ENCODE measurements at places on chromosomes 5 and 9. TPM values are rescaled to one million over a fixed set of nuclear protein-coding genes. Genes with fewer than 3 reads are reported as not detected.

The KCNV2 gene
- not detected for total RNA-seq

The RGP1 gene
- 52.0 TPM for total RNA-seq

The WASHC1 gene
- 8.8 TPM for total RNA-seq

The KCNT1 gene
- total RNA-seq, result 0.08 TPM

The AK8 gene
- total RNA-seq, result 0.59 TPM

The SOHLH1 gene
- total RNA-seq, result not detected

The GLE1 gene
- 44.5 TPM for total RNA-seq

The ACOT12 gene
- not detected for total RNA-seq

The LRRC14B gene
- not detected for total RNA-seq

- DNase-seq, result no peak
Measured at GRCh38 chr5:52789851-52790250, 2.1 kb downstream of the ITGA1 start.

DNA sequence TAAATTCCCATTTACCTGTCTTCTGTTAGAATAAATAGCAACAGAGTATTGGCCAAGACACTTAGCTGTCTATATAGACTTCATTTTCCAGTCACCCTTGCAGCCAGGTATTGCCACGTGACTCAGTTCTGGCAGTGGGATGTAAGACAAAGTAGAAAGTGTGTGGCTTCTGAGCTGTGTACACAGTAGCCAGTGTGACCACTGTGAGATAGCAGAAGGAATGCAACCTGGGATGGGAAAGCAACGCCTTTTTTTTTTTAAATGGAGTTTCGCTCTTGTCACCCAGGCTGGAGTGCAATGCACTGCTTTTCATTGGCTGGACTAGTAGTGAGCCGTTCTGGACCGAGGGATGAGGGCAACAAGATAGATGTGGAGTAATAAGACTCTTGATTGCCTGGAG lies 64.5 kb upstream of the UBTD2 start:
- no peak for DNase-seq

DNA sequence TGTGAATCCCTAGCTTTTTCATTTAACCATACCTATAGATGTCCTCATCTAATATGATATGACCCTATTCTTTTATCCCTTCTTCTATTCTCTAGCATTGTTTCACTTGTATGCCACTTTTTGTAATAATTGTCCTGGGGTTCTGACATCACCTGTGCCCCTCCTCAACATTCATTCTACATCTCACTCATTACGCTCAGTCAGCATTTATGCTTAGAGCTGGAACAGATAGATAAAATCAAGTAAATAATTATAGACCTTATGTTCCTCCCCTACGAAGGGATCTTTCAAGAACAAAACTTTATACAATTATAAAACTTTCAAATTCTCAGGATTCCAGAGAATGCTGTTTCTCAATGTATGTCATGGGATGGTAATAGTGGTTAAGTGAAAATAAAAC lies 18.0 kb downstream of the GABRA6 start:
- DNase-seq, result no peak

- no peak for DNase-seq
Measured at GRCh38 chr9:130664251-130665028, at the start of gene PRDM12. PRDM12 (plus strand) TSS chr9:130664594; CDS start chr9:130664654, 60 bp downstream.

- no peak for DNase-seq
Measured at GRCh38 chr9:70177121-70177520, 81.7 kb upstream of the SMC5 start.

DNA sequence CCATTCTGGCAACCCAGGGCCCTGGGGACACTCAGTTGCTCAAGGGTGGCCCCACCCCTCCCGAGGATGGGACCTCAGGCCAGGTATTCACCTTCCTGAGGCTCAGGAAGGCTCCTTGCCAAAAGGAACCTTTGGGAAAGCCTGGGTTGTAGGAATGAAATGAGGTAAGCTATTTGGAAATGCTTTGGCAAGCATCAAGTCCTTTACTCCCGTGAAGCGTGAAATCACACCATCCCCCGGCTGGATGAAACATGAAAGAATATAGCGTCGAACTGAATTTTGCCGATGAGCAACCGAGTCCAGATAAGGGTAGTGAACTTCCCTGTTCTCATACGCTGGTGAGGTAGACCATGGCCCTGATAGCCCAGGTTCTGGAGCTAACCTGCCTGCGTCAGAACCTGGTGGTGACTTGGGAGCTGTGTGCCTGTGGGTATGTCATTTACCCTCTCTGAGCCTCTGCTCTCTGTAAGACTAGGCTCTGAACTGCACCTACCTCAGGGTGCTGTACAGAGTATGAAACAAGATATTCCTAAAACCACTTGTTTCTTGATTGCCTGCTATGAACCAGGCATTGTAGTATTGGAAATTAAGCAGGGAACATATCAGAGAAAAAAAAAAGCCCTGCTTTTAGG lies 105.3 kb upstream of the BOD1 start:
- no peak for DNase-seq

DNA sequence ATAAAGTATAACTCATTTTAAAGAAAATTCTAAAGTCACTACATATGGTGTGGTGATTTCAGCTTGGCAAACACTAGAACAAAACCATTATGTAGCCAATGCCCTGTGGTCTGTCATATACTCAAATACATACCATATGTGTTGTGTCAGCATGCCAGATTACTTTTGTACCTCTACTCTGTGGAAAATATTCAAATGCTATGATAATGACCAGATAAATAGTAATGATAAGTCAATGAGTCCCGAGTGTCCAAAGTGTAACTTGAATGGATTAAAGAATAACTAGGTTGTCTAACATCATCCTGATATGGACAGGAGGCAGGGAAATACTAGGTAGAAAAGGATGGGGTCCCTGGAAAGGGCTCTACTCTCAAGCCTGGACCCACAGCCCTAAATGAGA lies 58.0 kb upstream of the IL6ST start:
- DNase-seq, result no peak

DNA sequence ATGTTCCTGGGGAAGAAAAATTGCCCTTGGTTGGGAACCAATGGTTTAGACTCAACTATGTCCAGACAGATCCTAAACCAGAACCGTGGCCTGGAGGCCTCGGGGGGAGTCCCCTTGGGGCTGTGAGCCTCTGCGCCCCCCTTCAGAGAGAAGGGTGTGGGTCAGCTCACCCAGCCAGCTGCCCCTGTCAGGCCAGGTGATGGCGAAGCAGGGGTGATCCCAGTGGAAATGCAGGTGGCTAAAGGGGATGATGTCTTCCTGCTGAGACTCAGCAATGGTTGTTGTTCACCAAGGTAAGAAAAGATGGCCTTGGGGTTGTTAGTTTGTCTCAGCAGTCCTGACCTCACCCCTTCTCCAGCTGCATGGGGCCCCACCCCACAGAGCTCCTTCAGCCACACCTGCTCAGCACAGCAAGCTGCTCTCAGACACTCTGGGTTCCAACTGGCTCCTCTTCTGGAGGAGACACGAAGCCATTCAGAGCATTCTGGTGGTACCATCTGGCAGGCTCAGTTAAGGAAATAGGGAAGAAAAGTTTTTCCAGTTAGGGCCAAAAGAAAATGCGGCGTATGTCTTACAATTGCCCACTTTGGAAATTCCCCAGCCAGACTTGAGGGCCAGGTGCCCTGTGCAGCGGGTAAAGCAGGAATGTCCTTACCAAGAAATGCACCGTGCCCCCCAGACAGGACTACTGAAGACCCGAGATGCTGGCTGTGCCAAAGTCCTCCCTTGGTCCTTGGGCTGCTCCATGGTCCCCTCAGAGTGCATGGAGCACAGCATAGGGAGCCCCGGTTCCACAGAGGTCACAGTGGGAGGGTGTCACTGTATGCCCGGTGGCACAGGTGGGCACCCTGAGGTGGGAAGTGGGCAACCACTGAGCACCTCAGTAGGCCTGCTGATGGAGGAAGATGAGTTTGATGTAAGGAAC lies 90.2 kb downstream of the NSUN2 start:
- peak; percentile 9 for DNase-seq

DNA sequence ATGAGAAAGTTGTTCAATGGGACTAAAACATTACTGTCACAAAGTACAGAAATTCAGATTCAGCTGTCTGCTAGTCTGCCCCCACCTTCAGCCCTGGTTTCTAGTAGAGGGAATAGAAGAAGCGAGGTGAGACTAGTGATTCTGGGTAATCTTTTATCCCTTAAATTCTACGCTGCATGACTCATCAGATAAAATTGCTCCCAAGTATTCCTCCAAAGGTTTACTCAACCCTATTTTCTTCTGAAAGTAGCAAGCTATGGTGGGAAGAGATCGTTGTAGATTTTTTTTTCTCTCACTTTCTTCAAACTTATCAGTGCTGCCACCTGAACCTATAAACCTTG lies 318.9 kb upstream of the RIOK2 start:
- DNase-seq, result no peak

GRCh38 chr9:126676685-126677143 lies 63.0 kb downstream of the LMX1B start:
- DNase-seq, result no peak

DNA sequence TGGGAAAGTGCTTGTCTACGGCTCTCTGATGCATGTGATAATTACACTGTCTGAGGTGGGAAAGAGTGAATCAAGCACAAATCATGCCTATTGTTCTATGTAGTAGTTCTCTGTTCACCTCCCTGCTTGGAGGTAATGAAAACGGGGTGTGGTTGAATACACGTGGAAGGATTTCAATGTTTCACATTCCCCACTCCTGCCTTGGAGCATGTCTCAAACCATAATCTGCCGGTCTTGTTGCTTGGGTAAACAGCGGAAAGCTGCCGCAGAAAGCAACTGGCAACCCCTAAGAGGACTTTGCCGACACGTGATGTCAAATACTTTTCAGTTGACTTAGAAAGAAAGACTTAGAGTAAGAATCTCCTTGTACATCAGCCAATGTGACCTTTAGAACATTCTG lies 63.5 kb upstream of the MOCS2 start:
- peak; percentile 23 for DNase-seq

- DNase-seq, result no peak
Measured at GRCh38 chr5:174839196-174839595, 114.8 kb downstream of the MSX2 start.

GRCh38 chr5:116738615-116739261 lies 164.1 kb upstream of the SEMA6A start:
- no peak for DNase-seq

GRCh38 chr5:65050140-65050539 lies 281.4 kb downstream of the CWC27 start:
- no peak for DNase-seq

- DNase-seq, result no peak
Measured at GRCh38 chr5:96440185-96440538, 7.1 kb upstream of the PCSK1 start.

DNA sequence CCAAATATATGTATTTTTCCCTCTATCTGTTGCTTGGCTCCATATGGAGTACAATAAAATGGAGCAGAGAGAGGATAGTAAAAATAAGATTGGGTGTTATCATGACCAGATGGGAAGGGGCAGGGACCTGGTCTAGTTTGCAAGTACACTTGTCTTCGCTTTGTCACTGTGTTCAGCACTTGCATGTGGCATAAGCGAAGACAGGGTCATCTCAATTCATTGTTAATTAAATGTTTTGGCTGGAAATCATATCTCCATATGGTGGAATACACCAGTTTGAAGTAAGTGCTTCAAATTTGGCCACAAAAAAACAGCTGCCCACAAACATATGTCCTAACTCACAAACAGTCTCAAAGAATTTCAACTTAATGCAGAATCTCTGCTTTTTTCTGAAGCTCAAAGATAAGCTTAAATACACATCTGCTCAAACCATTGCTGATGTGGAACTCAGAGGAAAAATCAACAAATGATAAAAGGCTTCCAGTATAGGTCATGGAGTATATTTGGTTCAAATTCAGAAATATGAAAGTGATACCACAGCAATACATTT lies 865.4 kb downstream of the TLE4 start:
- DNase-seq, result no peak

- DNase-seq, result no peak
Measured at GRCh38 chr9:108134486-108135128, 645.0 kb upstream of the KLF4 start.

DNA sequence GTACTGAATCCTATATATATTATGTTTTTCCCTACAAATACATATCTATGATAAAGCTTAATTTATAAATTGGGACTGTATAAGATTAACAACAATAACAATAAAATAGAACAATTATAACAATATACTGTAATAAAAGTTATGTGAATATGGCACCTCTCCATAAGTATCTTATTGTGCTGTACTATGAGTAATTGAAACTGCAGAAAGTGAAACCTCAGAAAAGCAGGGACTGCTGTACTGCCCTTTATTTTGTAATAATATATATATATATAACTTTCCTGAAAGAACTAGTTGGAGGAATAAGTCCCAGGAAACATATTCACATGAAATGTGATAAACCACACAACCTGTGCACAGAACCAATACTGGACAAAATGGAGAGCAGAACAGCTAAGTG lies 77.3 kb downstream of the PAM start:
- DNase-seq, result no peak

DNA sequence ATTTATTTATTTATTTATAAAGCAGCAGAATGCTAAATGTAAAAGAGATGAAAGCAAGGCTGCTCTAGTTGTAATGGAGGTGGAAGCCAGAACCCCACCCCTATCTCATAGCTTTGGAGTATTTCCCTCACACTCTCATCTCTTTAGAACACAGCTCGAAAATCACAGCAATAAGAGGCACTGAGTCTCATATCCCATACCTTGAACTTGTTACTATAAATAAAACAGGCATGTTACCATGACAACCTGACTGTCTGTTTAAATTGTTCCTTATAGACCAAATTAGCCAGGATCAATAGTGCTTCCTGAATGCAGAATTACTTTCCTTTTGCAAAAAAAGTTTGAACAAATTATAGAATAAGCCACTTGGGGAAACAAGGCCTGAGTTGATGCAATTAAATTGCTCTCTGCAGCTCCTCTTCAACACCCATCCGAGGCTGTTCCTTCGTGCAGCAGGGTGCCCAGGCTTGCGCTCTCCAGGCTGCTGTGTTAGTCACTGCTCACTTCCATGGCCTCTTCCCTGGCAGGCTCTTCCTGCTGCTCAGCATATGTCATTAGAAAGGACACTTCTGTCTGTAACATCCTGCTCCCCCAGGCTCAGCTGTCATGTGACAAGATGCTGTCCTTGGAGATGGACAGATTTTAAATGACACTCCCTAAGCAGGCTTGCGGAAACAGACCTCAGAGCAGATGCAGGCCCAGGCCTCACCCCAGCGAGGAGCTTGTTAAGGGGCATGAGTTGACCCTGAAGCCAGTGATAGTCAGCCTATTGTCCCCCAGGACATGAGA lies 120.2 kb downstream of the CARTPT start:
- no peak for DNase-seq

GRCh38 chr9:133834080-133834976 lies 96.2 kb upstream of the SARDH start:
- no peak for DNase-seq

DNA sequence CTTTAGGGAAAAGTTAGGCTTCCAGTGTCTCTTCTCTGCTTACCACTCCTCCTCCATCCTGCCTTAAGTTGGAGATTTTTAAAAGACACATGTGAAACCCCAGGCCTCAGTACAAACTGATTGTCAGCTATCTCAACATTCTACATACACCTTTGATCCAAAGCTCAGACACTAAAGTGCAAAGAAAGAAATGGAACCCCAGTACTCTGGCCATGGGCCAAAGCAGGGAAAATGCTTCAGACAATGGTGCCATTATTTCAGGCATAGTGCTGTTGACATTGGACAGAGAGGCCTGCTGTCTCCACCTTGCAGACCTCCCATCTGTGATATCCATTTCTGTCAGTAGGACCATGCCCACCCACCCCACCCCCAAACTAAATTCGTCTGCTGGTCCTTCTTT lies 49.1 kb downstream of the G3BP1 start:
- DNase-seq, result peak; percentile 26
